Stimulated activated CD8-positive, alpha-beta memory T cell treated with anti-CD3 and anti-CD28 coated beads, Interleukin-2, amount 100 ng/mL, for 48 hours (primary cell): ENCODE measurements at places on chromosomes 5 and 9.

DNA sequence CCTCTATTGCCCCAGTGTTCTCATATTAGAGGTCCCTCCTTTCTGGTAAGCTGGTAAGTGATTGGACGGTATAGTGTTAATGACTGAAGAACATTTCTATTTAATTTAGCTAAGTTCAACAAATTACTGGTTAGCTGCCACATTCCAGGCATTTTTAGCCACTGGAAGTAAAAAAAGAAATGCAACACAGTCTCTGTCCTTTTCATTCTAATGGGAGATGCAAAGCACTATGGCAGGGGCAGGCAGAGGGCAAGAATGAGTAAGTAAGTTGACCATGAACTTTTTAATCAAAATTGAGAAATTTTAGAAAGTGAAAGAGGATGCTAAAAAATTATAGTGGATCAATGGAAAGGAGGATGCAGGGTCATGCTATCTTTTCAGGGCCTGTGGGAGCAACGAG, 137.4 kb downstream of the GPBP1 start:
- no peak for DNase-seq

- DNase-seq, result no peak
Observed at GRCh38 chr9:89049646-89050045, 58.4 kb downstream of the S1PR3 start.

- DNase-seq, result no peak
Observed at GRCh38 chr5:17678751-17679324, 44.6 kb downstream of the TAF11L14 start.

- no peak for DNase-seq
Observed at GRCh38 chr9:16712787-16713186, 157.7 kb downstream of the BNC2 start.

DNA sequence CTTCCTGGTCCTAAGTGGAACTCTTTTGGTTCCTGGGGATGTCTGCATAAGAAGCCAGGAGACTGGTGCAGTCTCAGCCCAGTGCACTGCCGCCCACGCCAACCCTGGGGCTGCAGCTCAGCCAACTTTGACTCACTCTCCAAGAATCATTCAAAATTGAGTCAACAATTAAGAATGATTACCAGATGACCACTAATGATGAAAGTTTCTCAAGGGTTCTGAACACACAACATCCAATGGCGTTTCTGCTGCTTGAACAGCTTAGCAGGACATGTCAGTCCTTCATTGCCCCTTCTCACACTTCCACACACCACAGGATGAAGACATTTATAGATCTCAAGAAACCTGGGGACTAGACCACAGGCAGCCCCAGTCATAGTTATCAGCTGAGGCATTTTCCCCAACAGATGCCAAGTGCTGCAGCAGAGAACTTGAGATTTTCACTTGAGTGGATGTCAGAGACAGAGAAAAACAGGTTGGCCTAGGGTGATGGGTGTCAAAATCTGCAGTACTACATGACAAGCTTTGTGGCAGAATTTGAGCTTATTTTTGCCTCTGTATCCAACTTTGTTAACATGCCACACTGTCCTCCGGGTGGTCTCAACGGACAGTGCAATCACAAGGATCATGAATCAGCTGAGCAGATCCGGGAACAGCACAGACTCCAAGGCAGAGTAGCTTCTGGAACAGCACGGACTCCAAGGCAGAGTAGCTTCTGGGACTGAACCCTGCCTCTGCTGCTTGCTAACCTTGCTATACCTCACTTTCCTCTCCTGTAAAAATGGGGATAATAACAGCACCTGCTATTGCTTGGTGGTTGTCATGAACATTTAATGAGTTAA, 356.1 kb downstream of the SPOCK1 start:
- no peak for DNase-seq

DNA sequence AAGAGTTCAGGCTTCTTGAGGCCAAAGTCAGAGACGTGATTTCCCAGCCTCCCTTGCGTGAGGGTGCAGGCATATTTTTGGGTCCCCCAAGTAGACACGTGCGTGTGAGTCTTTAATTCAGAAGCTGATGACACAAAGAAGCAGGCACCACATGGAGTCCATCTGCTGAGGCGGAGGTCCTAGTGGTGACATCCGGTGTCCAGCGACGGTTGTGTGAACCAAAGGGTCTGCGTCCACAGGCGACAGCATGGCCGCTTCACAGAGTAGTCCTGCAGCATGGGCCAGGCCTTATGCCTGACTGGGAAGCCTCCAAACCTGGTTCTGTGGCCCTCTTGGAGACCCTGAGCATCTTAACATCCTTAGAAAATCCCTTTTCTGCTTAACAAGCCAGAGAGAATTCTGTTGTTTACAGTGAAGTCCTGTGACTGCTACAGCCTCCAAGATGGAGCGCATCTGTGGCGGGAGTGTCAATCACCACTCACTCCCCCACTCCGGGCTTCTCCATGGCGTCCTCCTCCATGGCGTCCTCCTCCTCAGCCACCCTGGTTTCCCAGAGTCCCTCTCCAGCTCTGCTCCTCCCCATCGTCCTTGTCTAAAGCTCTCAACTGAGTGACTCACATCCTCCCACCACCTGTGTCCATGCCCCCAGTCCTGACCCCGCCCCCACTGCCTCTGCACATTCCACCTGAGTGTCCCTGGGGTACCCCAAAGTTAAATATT, 133.8 kb downstream of the PAX5 start:
- DNase-seq, result no peak
